Nephron progenitor cell (in vitro differentiated cells): ENCODE measurements at places on chromosomes 12 and 14.

DNA sequence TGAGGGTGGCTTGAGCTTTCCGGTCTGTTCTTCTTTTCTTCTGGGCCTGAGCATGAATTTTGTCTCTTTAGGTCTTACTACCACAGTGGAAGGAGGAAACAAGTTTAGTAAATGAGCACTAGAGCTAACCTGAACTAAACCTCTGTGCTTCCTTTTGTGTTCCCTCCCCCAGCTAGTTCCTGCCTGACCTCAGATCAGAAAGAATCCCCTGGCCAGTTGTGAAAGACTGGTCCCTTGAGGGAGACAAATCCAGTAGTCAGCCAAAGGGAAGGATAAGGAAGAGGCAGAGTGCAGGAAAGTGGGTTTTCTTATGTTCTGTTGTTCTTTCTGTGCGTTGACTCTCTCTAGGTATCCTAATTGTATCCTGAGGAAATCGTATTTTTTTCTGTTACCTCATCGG, 17.5 kb downstream of the ZNF664 start:
- peaks cover 53% of the 10 kb centered on the region for H3K4me1 ChIP-seq
- H3K27me3 ChIP-seq, result no peaks in the 10 kb centered on the region
- no peak for DNase-seq

GRCh38 chr14:54230645-54231044, 166.2 kb upstream of the CDKN3 start:
- H3K27me3 ChIP-seq, result peaks cover 3% of the 10 kb centered on the region
- DNase-seq, result no peak
- H3K4me3 ChIP-seq, result no peak overlapping the region
- peak overlapping the region; percentile 60 for H3K27ac ChIP-seq
- peaks cover 18% of the 10 kb centered on the region for H3K4me1 ChIP-seq
- peaks cover 24% of the 10 kb centered on the region for H3K36me3 ChIP-seq

- DNase-seq, result no peak
- peaks cover 6% of the 10 kb centered on the region for H3K27me3 ChIP-seq
- no peaks in the 10 kb centered on the region for H3K36me3 ChIP-seq
- no peak overlapping the region for H3K4me3 ChIP-seq
- no peak overlapping the region for H3K27ac ChIP-seq
- peaks cover 39% of the 10 kb centered on the region for H3K4me1 ChIP-seq
These were observed 76.4 kb downstream of the SUSD6 start for GRCh38 chr14:69687606-69688298.

DNA sequence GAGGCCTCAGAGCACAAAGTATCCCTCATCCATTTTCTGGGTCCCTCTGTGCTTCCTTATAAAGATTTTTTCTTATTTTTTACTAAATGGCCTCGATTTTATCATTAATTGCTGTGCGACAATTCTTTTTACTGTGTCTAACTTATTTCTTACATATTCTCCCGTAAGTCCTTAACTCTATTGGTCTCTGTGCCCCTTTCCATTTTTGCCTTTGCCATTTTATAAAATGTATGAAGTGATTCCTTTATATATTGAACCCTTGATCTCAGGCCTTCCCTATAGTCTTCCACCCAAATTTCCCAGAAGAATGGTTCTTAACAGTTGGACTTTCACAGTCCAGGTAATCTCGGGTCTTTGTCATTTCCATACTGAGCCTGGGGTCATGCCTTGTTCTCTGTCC, 55.0 kb upstream of the ESRRB start:
- H3K27me3 ChIP-seq, result peaks cover 94% of the 10 kb centered on the region
- H3K36me3 ChIP-seq, result no peaks in the 10 kb centered on the region
- DNase-seq, result no peak
- peaks cover 4% of the 10 kb centered on the region for H3K4me1 ChIP-seq
- H3K27ac ChIP-seq, result no peak overlapping the region

GRCh38 chr12:51883998-51884675, 3.8 kb upstream of the ANKRD33 start:
- no peaks in the 10 kb centered on the region for H3K36me3 ChIP-seq
- H3K4me3 ChIP-seq, result no peak overlapping the region
- H3K27ac ChIP-seq, result no peak overlapping the region
- H3K4me1 ChIP-seq, result peaks cover 19% of the 10 kb centered on the region
- H3K27me3 ChIP-seq, result peaks cover 19% of the 10 kb centered on the region
